H9 (cell line): ENCODE measurements at places on chromosomes 16 and 17.
A peak's percentile ranks its signal among the peaks of the same experiment; 100 is the strongest.

- DNase-seq, result peak; percentile 70
Observed at GRCh38 chr17:38733982-38734973, 4.1 kb downstream of the CISD3 start.

DNA sequence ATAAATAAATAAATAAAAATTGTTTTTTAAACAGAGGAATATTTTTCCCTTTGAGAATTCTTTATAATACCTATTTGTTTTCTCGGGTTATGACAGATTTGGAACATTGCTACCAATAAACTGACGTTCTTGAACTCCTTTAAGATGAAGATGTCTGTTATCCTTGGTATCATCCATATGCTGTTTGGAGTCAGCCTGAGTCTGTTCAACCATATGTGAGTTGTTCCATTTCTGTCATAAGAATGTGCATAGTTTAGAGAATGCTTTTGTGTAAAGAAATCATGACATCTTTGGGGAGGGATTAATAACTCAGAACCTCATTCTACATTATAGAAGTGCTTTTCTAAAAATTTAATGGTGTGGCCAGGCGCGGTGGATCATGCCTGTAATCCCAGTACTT is 37.2 kb upstream of the NAGLU start:
- DNase-seq, result no peak

DNA sequence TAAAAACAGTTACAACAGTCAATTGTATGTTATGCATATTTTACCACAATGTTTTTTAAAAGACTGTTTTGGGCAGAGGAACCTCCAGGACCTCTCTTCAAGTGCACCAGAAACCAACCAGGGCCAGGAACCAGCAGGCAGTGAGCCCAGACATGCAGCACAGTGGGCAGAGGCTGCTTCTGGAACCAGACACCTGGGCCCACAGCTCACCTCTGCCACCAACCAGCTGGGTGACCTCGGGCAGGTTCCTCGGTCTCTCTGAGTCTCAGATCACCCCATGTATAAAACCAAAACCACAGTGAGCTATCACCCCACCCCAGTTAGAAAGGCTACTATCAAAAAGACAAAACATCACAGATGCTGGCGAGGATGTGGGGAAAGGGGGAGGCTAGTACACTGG is 161.0 kb downstream of the C16orf95 start:
- DNase-seq, result no peak

GRCh38 chr17:40470932-40471828 is 27.9 kb downstream of the IGFBP4 start:
- DNase-seq, result no peak
